ENCODE measurements at places on chromosomes 1 and 21. TPM values are rescaled to one million over a fixed set of nuclear protein-coding genes. Genes with fewer than 3 reads are reported as not detected.

DNA sequence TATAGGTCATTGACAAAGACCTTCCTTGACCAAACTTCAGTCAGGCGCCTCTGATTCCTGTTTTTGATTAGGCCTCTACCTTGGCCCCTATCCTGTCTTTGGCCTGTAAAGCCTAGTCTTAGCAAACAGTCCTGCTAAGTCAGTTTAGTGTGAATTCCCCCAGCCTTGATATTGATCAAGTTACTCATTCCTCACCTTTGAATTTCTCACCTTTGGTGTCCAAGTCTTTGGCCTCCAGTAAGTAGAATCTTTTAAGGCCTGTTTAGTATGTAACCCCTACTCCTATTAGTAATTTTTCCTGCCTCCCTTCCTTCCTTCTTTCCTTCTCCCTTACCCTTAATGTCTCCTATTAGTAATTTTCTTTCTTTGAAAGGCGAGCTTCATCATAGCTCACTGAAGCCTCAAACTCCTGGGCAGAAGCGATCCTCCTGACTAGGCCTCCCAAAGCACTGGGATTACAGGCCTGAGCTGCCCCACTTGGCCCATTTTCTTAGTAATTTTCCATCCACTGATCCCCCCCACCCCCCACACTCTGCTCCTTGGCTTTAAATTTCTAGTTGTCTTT is 13.0 kb upstream of the ZNF692 start:
- no peak for DNase-seq

GRCh38 chr1:231885209-231885854 is 258.7 kb downstream of the DISC1 start:
- no peak for DNase-seq

DNA sequence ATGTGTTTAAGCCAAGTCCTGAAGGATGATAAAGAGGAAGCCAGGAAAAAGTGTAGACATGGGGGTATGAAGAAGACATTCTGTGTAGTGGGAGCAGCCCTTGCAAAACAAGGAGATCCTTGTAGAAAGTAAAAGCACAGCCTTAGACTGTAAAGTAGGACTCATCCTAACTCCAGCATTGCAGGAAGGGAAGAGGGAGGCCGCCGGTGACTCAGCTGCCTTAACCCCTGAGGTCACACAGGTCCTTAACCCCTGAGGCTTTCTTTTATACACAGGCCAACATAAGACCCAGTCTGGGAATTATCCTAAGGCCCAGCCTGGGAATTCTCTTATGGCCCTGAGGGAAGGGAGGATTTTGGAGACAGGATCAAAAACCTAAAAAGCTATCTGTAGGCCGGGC is 18.0 kb downstream of the PGM1 start:
- DNase-seq: no peak

GRCh38 chr21:46128106-46128932 is 27.1 kb downstream of the FTCD start:
- DNase-seq: no peak

DNA sequence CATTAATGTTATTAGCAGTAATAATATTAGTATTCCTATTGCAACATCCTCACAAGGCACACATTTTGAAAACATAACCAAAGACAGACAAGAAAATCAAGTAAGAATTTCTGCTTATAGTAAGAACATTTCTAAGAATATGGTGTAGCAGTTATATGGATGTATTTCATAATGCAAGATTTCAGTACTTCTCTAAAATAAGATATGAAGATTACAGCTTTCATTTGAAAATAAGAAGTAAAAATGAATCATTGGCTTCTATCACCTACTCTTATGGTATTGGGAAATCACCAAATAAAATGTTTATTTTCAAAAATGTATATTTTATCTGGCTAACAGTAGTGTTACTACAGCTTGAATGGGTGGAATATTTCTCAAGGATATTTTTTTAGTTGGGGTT is 103.8 kb upstream of the USP25 start:
- no peak for DNase-seq

DNA sequence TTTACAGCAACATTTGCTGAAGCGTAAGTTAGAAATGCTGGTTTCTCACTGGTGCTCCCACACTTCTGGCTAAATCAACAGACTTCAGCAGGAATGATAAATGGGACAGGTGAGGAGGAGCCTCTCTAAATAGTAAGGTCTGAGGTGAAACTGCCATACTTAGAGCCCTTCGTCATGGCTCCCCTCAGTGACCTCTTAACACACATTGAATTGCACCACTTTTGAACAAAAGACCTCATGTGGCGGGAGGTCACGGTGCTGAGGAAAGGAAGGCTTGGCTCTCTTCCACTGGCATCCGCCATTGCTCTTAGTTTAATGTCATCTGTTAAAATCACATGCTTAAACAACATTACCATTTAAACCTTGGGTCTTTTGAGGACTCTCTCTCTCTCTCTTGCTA is 3.4 kb downstream of the MAP3K7CL start:
- DNase-seq: no peak

Gene USH2A
- not detected for total RNA-seq

Gene AGBL4
- not detected for total RNA-seq

Gene SOAT1
- 19.8 TPM for total RNA-seq

- DNase-seq: no peak
Observed at GRCh38 chr1:206867716-206868115, 2.3 kb downstream of the IL20 start.

All from G401 (cell line).